ENCODE measurements at places on chromosomes 11 and 22. TPM values are rescaled to one million over a fixed set of nuclear protein-coding genes. Genes with fewer than 3 reads are reported as not detected.

Gene C11orf71
- total RNA-seq = 3.6 TPM

Gene P2RX6
- 0.22 TPM for total RNA-seq

Gene WNT11
- total RNA-seq = not detected

Gene OR52H1
- not detected for total RNA-seq

Gene RAB36
- total RNA-seq = 3.3 TPM

Gene CLTCL1
- total RNA-seq = 7.3 TPM

Gene TRIM51
- total RNA-seq = not detected
